ENCODE measurements at places on chromosomes 6 and 20.

GRCh38 chr6:115159733-115160132, 816.9 kb upstream of the HS3ST5 start:
- H3K27ac ChIP-seq: no peak overlapping the region
- no peak for DNase-seq
- H3K36me3 ChIP-seq: no peaks in the 10 kb centered on the region
- no peaks in the 10 kb centered on the region for H3K27me3 ChIP-seq
- H3K4me3 ChIP-seq: no peak overlapping the region
- no peaks in the 10 kb centered on the region for H3K4me1 ChIP-seq

DNA sequence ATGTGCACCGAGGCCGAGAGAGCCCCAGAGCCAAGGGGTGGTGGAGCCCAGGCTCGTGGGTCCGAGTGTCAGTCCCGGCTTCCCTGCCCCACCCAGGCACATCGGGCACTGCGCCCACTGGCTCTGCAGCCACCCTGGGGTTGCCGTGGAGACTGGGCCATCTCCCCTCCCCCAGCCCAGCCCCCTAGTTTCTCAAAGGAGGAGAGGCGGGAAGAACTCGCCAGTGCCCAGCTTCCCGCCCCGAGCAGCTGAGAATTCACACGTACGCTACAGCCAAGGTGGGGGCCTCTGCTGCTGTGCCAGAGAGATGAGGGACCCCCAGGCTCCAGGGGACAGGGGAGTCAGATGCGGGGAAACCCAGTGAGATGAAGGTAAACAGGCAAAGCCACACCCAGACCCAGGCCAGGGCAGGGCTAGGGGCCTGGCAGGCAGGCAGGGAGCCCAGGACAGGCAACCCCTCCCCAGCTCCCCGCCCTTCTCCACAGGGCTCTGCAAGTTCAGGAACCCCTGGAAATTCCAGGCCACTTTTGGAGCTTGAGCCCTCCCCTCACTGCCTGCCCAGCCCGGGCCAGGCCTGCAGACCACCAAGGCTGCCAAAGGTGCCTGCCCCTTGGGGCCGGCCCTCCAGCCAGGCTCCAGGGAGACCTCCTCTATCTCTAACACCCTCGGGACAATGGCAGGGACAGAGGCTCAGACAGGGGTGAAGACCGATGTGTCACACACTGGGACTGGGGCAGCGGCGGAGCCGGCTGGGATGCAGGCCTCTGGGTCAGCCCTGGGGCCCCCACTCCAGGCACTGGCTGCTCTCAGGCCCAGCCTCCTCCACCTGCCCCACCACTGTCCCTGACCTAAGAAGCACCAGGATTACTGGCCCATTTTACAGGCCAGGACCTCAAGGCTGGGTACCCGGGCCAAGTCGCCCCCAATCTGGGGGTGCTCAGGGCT, 6.0 kb downstream of the LAMA5 start:
- no peak overlapping the region for H3K4me3 ChIP-seq
- H3K27me3 ChIP-seq: no peaks in the 10 kb centered on the region
- peaks cover 11% of the 10 kb centered on the region for H3K36me3 ChIP-seq
- H3K27ac ChIP-seq: peak overlapping the region; percentile 98

GRCh38 chr20:39190666-39191570, 228.8 kb downstream of the DHX35 start:
- H3K27ac ChIP-seq: no peak overlapping the region
- DNase-seq: no peak
- no peaks in the 10 kb centered on the region for H3K27me3 ChIP-seq
- H3K4me3 ChIP-seq: no peak overlapping the region
- no peaks in the 10 kb centered on the region for H3K36me3 ChIP-seq

DNA sequence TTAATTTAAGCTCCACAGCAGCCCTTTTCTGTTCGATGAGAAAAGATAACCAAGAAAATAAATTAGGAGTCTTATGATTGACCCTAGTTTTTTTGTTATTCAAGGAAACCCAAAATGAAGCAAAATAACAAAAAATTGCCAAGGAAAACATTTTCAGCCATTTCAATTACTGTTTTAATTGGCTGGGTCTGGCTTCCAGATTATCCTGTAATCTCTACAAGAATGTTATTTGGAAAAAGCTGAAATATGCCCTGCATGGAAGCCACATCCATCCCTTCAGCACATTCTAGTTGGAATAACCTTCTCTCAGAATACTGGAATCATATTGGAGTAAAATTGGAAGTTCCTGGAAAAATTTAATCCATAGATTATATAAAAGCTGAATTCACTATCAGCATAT, 191.1 kb upstream of the CCN2 start:
- H3K4me1 ChIP-seq: no peaks in the 10 kb centered on the region
- DNase-seq: no peak
- H3K4me3 ChIP-seq: no peak overlapping the region
- H3K27ac ChIP-seq: peak overlapping the region; percentile 58
- H3K36me3 ChIP-seq: no peaks in the 10 kb centered on the region

Measured in ascending aorta (tissue), 2 donors.